Skin of body (tissue), 3 donors: ENCODE measurements at places on chromosomes 13 and 19.

DNA sequence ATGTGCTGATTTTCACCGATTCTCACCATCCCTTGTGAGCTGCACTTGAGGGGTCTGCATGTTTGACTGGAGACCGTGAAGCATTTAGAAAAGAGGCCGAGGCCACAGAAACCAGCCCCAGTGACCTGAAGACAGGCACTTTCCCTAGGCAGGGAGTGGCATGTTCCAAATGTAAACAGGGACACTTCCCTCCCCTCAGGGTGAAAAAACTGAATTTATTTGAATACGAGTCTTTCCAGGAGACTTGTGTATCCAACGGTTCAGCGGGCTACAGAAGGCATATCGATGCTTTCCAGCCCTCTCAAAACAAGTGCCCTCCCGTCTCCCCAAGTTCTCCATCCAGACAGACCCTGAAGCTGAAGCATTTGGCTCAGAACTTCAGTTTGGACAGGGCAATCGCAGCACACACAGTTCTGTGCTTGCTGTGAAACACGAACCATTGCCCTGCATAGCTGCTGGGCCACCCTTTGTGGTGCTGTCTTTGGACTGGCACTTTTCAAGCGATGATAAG lies 106.1 kb downstream of the ZIC5 start:
- DNase-seq, result no peak

- DNase-seq, result no peak
Observed at GRCh38 chr13:95787356-95788099, 110.6 kb downstream of the DNAJC3 start.

GRCh38 chr19:51251468-51251820 lies 564 bp downstream of the SIGLECL1 start:
- no peak for DNase-seq

DNA sequence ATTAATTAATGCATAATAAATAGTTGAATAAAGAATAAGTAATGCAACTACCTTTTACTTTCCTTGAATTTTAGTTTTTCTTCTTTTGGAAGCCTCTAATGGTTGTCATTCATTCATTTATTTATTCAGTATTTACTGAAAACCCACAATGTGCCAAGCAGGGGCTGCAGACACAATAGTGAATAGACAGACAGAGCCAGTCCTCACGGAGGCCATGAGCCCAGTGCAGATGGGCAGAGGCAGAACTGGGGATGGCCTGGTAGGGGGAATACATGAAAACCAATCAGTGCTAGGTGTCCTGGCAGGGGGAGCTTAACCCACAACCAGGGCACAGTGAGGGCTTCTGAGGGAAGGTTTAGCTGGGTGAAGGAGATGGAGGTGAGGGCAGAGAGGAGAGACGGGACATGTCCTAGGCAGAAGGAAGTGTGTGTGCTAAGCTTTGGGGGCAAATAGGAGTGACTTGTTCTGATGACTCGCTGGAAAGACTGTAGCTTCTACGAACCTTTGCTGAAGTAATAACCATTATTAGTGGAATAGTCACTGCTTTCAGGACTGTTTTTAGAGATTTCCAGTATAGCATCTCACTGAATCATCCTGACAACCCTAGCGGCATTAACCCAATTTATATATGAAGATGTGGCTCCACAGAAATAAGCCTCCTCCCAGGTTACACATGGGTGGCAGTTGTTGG lies 55.9 kb downstream of the ERCC5 start:
- DNase-seq, result no peak

GRCh38 chr13:90049989-90050671 lies 1297.4 kb upstream of the MIR17HG start:
- no peak for DNase-seq

DNA sequence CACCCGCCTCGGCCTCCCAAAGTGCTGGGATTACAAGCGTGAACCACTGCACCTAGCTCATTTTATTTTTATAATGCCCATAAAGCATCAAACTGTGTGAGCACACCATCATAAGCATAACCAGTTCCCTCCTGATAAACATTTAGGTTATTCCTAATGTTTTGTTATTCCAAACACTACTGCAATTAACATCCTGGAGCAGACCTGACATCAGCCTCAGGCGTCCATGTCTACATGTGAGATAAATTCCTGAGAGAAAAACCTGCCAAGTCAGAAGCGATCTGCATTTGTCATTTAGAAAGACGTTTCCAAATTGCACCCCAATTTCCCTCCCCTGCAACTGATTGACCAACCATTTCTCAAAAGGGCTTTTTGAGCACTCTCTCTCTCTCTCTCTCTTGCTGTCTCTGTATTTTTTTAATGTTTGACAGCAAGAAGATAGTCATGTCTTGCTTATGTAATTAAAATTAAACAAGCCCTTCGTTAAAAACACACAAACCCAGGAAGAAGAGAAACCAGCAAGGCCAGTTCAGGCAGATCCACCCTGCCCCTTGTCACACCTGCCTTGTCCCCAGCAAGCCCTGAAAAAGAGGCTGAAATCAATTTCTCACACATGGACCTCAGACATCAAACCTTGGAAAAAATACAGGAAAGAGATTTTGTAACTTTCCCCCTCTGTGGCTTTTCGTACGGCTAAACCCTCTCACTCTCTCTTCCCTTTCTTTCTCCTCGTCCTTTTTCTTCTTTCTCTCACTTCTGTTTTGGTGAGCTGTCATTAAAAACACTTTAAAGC lies 9.9 kb downstream of the LYPD3 start:
- no peak for DNase-seq

GRCh38 chr13:106042996-106043581 lies 492.4 kb downstream of the EFNB2 start:
- DNase-seq, result no peak
